Amniotic stem cell (primary cell): ENCODE measurements at places on chromosomes 7 and 10.

DNA sequence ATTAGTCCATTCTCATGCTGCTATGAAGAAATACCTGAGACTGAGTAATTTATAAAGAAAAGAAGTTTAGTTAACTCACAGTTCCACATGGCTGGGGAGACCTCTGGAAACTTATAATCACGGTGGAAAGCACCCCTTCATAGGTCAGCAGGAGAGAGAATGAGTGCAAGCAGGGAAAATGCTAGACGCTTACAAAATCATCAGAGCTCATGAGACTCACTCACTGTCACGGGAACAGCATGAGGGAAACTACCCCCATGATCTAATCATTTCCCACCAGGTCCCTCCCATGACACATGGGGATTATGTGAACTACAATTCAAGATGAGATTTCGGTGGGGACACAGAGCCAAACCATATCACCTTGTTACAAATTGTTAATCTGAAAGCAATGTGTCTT lies 15.8 kb downstream of the TAS2R39 start:
- DNase-seq, result no peak

GRCh38 chr7:55265836-55266642 lies 99.1 kb upstream of the LANCL2 start:
- DNase-seq, result no peak

- DNase-seq, result no peak
These were observed 12.2 kb upstream of the BAG3 start for GRCh38 chr10:119638982-119639381.

GRCh38 chr10:33553748-33554571 lies 219.5 kb upstream of the NRP1 start:
- no peak for DNase-seq

DNA sequence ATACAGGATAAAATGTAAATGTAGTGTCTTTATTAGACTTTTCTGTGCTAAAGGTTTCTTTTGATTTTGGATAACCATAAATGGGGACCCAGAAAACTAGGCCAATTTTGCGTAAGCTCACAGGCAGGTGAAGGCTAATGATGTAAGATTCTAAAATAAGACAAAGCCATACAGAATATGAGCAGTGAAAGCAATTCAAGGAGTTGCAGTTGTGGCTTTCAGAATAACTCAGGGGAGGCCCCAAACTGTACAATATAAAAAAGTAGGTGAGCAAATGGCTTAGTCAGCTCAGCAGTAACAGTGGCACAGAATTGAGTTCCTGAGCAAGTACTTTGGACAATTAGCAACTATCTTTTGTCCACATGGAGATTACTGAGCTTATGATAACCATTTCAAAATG lies 81.7 kb upstream of the NRP1 start:
- DNase-seq, result no peak

- DNase-seq, result no peak
These were observed 47.8 kb downstream of the SYPL1 start for GRCh38 chr7:106064316-106064715.

GRCh38 chr7:100010901-100011300 lies 4.5 kb upstream of the ZKSCAN1 start:
- DNase-seq, result no peak

GRCh38 chr10:12828736-12829135 lies 172.8 kb downstream of the CCDC3 start:
- DNase-seq, result no peak

DNA sequence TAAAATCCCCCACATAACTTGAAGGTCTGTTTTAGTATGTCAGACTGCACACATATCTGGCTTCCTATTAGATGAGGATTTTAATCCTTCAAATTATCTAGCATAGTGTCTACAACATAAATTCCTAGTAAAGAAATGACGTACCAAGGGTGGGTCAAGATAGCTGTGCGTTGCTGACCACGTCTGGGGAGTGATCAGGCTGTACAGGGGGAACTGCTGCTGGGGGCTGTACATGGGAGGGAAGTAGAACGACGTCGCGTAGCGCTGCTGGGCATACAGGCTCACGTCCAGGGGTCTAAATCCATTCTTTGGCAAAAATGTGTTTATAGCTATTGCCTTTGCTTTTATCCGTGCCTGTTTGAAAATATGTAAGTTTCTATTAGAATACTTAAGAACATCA lies 102.3 kb downstream of the LARP4B start:
- DNase-seq, result no peak

DNA sequence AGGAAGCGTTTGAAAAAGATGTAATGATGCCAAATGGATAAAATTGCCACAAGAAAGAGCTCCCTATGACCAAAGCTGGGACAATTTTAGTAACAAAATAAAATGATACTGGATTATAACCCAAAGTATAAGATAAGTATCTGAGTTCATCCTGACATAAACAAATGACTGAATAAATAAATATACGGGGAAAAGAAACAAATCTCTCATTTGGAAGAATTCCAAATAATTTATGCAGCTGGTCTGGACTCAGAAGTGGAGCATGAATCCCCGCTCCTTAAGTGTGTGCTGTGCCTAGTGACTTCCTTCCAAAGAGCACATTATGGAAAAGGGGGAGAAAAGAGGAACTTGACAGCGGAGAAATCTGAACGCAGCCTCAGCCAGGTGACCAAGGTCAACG lies 186.2 kb downstream of the RAMP3 start:
- no peak for DNase-seq

DNA sequence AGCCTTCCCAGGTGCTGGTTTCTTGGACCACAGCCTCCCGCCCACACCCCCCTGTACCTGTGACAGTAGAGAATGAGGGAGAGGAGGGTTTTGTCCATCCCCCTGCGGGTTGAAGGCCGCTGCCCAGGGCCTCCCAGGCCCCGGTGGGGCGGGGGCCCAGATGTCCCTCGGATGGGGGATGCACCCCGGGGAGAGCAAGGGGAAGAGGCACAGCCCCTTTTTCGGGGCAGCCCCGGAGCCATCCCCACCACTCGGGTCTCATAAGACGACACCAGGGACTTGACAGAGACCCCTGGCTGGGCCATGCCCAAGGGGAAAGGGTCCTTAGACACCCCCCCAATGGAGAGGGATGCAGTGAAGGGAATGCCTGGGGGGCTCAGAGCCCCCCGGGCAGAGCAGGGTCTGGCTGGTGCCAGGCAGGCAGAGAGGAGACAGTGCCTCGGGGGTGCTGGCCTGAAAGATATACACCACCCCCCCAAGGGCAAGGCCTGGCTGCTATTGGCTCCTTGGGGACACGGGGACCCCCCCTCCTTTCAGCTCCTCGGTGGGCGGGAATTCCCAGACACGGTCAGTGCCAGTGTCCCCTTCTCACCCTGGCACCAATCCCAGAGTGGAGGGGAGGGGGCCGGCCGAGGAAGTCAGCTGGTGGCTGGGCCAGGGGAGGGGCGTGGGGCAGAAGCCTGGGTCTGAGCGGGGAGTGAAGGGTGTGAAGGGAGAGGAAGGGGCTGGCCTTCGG lies 3.7 kb upstream of the SPACDR start:
- DNase-seq, result no peak

GRCh38 chr7:134948246-134948645 lies 38.1 kb upstream of the AGBL3 start:
- DNase-seq, result no peak

DNA sequence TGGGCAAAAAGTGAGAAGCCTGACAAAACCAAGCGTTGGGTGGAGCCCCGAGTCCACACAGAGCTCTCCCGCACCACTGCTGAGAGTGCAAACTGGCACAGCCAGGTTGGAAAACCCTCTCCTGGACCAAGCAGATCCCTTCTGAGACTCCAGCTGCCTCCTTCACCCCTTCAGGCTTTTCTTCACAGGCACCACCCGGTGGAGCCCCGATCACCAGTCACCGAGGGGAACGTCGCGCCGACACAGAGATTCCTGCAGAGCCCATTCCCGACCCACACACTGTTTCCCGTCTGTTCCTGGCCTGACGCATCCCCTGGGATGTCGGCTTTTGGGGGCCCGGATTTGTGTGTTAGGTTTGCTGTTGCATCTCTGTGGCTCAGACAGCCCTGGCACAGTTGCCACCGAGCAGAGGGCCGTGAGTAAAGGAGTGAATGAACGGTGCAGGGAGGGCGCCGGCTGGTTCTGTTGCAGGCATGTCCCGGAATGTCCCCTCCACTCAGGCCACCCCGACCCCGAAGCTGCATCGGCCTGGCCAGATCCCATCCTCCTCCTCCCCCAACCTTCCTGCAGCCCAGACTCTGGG lies 51.0 kb upstream of the INPP5A start:
- no peak for DNase-seq

GRCh38 chr7:139915268-139915863 lies 86.3 kb downstream of the TBXAS1 start:
- DNase-seq, result no peak

GRCh38 chr10:49739426-49739825 lies 22.7 kb downstream of the OGDHL start:
- DNase-seq, result no peak

DNA sequence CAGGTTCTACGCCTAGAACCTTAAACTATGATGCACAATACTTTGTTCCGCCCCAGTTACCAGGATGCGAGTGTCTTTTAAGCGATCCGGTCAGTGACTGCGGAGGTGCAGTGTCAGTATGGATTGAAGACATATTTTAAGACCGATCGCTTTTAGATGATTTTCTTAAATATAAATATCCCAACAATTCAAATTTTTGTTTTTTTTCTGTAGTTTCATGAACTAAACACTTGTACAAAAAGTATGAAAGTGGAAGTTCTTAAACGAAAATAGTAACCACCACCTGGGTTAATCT lies 835 bp downstream of the COMMD3 start:
- no peak for DNase-seq

GRCh38 chr7:71334541-71334940 lies 202.6 kb downstream of the GALNT17 start:
- DNase-seq, result no peak

DNA sequence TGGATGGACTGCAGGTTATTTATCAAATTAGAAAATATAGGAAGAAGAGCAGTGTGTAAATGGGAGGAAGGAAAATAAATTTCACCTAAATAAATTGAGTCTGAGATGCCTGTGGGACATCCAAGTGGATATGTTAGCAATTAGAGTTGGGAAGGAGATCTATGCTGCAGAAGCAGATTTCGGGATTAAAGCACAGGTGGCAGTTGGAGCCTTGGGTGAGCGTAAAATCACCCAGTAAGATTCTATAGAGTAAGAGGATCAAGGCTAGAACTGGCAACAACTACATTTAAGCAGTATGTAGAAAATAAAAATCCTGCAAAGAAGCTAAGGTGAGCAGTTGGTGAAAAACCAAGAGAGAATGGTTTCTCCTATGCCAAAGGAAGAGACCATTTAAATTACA lies 8.4 kb downstream of the TRIM4 start:
- DNase-seq, result no peak

DNA sequence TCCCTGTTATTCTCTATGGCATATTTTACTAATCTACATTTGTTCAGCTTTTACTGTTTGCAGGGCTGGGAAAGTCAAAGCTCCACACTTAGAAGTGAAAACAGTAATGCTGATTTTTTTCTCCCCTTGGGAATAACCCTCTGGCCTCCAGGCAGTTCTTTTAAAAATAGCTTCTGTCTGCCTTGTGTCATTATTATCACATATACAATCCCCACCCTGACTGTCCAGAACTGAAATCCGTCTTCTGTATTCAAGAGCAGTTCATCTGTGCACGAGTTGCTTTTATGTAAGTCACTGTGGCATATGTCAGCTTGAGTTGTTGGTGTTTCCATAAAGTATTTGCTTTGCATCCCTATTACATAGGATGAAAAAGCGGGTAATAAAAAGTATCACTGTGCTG lies 1221.1 kb upstream of the CELF2 start:
- no peak for DNase-seq

DNA sequence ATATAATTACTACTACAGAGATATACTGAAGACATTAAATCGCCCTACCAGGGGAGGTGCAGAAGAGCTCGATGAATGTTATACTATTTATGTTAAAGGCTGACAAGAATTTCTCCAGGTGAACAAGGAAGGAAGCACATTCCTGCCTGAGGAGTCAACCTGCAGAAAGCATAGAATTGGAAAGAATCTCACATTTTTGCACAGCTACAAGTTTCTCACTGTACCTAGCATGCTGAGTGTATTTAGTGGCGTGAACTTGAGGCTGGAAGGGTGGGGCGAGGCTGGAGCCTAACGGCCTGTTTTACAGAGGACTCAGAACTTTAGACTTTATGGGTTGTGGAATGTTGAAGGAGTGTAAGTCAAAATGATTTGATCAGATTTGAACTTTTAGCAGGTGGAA lies 373.6 kb upstream of the LRGUK start:
- DNase-seq, result no peak

GRCh38 chr10:15787426-15787825 lies 67.7 kb upstream of the ITGA8 start:
- DNase-seq, result no peak

- peak; percentile 54 for DNase-seq
These were observed 31.7 kb downstream of the TECTB start for GRCh38 chr10:112314822-112315474.

GRCh38 chr7:52712938-52713337 lies 322.5 kb upstream of the POM121L12 start:
- no peak for DNase-seq

DNA sequence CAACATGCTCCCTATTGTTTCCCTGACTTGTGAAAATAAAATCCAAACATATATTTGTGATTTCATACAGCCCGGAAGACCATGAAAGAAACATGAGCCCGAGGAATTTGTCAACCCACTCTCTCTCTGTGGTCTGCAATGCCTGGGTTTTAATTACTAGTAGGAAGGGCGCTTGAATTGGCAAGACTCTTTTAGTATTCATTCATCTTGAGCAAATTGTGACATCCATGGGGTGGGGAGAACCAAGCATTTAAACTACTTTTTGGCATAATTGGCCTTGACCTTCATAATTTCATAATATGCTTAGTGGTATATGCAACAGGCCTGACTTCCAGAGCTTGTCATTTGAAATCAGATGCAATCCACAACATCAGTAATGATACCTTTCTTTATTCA lies 142.4 kb upstream of the BMPER start:
- no peak for DNase-seq

DNA sequence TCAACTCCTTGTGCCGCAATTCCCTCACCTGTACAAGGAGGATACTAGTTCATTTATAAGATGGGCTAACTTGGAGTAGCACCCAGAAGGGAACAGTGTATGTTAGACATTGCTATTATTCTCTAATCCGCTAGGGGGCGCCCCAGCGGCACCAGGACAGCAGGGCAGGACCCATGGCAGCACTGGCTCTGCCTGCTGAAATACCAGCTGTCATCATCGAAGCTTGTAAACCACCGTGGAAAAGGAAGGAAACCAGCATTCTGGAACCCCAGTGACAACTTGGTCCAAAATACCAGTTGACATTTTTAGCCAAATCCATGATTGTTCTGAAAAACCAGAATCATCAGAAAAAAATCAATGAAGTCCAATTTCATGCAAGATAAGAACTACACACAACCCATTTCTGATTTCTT lies 134.4 kb downstream of the ITGA8 start:
- DNase-seq, result no peak

GRCh38 chr7:37113661-37114355 lies 334.9 kb downstream of the ELMO1 start:
- no peak for DNase-seq

GRCh38 chr7:132579260-132579899 lies 3.1 kb upstream of the PLXNA4 start:
- DNase-seq, result no peak

- DNase-seq, result no peak
These were observed 14.7 kb upstream of the SLC16A9 start for GRCh38 chr10:59724098-59724938.

- DNase-seq, result no peak
These were observed 604.9 kb downstream of the LRMDA start for GRCh38 chr10:76036111-76036940.

- no peak for DNase-seq
These were observed 6.9 kb downstream of the NRBF2 start for GRCh38 chr10:63140077-63140476.
